Naive B cell (primary cell): ENCODE measurements at places on chromosomes 16 and 17. TPM values are rescaled to one million over a fixed set of nuclear protein-coding genes. Genes with fewer than 3 reads are reported as not detected.

DNA sequence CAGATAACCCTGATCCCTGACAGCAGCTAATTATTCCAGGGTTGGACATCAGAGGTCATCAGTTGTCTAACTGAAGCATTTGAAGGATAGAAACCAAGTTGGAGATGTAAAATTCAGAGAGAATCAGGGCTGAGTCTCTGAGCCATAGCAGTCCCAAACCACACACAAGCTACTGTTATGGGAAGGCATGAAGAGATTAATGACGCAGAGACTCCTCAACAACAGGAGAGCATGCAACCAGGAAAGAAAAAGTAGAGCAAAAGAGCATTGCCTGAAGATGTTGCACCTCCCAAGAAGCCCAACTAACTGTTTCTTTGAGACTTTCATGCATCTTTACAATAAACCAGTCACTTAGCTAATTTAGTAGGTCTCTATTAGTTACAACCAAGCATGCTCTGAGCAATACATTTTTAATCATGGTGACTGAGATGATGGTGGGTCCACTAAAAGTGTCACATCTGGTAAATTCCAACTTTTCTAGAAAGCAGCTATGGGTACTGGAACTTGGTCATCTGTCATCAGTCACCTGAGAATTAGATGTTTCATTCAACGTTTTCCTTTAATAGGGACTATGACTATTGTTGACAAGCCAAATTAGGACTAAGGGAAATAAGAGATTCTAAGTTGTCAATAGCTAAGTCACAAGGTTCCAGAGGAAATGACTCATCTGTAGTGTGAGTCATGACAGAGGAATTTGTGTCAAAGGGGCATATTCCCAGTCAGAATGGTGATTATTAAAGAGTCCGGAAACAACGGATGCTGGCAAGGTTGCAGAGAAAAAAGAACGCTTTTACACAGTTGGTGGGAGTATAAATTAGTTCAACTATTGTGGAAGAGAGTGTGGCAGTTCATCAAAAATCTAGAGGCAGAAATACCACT is 239.8 kb downstream of the CHD9NB start:
- no peak for DNase-seq
- H3K4me1 ChIP-seq = no peaks in the 10 kb centered on the region
- no peaks in the 10 kb centered on the region for H3K27me3 ChIP-seq
- no peak overlapping the region for H3K27ac ChIP-seq
- no peak overlapping the region for H3K4me3 ChIP-seq

GRCh38 chr17:50149417-50150353 is 792 bp downstream of the PPP1R9B start:
- H3K36me3 ChIP-seq = peaks cover 22% of the 10 kb centered on the region
- H3K27me3 ChIP-seq = no peaks in the 10 kb centered on the region
- peak; percentile 66 for DNase-seq
- peak overlapping the region; percentile 97 for H3K27ac ChIP-seq
- peak overlapping the region; percentile 95 for H3K4me3 ChIP-seq

GRCh38 chr17:41184480-41184961 is at the start of gene KRTAP4-1:
Gene KRTAP4-1 (minus strand): TSS chr17:41184911. CDS start chr17:41184854, 57 bp downstream.
- no peak within 1 kb of the TSS for H3K4me3 ChIP-seq
- DNase-seq = no peak
- no peak within 1 kb of the TSS for H3K27ac ChIP-seq
- peaks cover 2% of the 10 kb centered on the region for H3K4me1 ChIP-seq
- H3K36me3 ChIP-seq = peaks cover 11% of the 10 kb centered on the region
- H3K27me3 ChIP-seq = peaks cover 25% of the 10 kb centered on the region

Gene BAIAP3
- polyA plus RNA-seq = not detected

- H3K27ac ChIP-seq = no peak overlapping the region
- H3K4me1 ChIP-seq = peaks cover 7% of the 10 kb centered on the region
- H3K36me3 ChIP-seq = no peaks in the 10 kb centered on the region
Observed at GRCh38 chr17:38508570-38508950, 80.3 kb downstream of the ARHGAP23 start.
